Fibroblast of gingiva (primary cell): ENCODE measurements at places on chromosomes 2 and 18.

GRCh38 chr2:102498414-102498813 is 25.4 kb downstream of the SLC9A4 start:
- no peak for DNase-seq

DNA sequence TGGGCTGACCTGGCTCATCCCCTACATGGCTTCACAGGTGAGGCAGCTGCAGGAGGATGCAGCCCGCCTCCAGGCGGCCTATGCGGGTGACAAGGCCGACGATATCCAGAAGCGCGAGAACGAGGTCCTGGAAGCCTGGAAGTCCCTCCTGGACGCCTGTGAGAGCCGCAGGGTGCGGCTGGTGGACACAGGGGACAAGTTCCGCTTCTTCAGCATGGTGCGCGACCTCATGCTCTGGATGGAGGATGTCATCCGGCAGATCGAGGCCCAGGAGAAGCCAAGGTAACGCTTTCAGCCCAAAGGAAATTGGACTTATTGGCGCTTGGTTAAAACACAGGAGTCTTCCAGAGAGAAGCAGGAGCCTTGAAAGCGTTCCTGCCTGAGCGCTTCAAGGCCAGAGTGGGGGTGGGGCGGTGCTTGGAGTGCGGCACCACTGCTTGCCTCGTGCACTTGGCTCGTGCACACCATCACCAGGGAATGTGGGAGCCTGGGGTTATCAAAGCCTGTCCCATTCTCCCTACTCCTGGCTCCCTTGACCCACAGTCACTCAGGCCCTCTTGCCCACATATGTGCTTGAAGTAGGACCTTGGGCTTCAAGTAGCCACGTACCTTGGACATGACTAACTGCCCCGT is 69.8 kb upstream of the EML6 start:
- no peak for DNase-seq

DNA sequence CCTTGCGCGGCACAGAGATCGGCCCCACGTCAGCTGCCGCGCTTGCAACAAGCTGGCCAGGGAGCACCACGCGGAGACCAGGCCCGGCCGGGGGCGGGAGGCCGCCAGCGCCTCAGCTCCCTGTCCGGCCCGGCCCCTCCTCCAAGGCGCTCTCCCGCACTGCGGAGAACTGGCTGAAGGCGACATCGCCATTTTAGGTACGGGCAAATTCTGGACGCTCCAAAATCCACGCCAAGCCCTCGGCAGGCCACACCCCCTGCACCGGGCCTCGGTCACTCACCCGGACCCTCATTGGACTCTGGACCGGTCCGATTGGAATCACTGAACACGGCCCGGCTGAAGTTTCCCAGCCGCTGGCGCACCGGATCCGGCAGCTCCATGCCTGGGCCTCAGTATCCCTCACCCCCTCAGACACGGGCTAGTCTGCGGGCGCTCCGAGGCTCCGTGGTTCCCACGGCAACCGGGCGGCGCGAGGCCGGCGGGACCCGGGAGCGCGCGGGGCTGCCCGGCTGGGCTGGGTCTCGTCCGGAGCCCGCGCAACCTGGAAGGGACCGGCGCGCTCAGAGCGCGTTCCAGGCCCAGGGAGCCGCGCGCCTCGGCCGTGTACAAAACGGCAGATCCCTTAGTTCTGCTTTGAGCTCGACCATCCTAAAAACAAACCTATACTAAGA is at the start of gene TMEM17:
TMEM17 (minus strand) TSS at position 446 of the 671 bp plus-strand sequence; CDS start at position 380, 66 bp downstream.
- peak; percentile 95 for DNase-seq

GRCh38 chr18:44946529-44947113 is 265.9 kb downstream of the SETBP1 start:
- no peak for DNase-seq

DNA sequence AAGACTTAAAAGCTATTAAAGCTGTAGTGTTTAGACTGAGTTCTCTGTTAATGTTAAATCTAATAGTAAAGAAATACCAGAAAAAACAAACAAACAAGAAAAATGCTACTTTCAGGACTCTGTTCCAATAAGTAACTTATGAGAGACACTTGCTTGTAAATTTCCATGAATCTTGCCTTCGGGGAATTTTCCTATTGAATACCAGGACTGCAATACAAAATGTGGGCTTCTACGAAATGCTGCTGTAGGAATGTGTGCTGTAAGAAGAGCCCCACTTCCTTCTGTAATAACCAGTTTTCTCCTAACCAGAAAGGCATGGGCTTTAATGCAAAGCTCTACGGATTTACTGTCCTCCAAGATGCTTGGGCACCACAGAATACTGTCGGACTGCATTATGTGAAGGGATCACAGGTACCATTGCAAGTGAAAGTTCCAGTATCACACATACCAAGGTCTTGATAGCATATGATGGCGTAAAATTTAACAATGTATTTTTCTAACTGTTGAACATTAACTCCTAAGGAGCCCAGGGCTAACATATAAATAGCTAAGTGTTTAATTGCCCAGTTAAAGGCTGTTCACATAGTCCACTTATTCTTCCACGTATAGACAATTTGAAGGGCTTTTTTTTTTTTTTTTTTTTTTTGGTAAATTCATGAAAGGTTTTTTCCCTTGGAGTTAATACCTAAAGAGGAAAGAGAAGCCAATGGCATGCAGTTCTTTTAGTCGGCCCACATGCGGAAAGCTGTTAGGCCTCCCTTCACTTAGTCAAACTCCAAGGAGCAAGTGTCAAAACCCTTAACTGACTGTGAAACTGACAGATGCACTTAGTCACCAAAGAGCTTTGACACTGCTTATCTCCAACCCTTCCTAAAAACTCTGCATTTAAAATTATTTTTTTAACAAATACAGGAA is 564.0 kb upstream of the POU3F3 start:
- no peak for DNase-seq

GRCh38 chr18:55097456-55098170 is 138.4 kb upstream of the CCDC68 start:
- no peak for DNase-seq

DNA sequence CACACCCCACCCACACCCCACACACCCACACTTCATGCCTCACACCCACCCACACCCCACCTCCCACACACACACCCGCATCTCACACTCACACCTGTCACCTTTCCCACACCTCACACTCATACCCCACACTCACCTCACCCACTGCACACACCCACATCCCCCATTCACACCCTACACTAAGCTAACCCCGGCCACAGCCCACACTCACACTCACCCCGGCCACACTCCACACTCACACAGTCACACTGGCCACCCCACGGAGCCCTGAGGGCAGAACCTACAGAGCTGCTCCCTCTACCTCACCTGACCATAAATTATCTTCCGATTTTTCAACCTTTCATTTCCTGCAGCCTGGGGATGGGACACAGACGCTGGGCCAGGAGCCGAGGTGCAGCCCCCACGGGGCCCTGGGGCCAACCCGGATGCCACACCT is 241.3 kb downstream of the HDAC4 start:
- DNase-seq, result no peak

- DNase-seq, result peak; percentile 95
These were observed 96.8 kb upstream of the TRIB2 start for GRCh38 chr2:12619975-12620374.

GRCh38 chr2:196066291-196067087 is 2.1 kb downstream of the DNAH7 start:
- DNase-seq, result peak; percentile 23

- DNase-seq, result peak; percentile 3
These were observed 19.7 kb upstream of the STPG4 start for GRCh38 chr2:47174733-47175361.

GRCh38 chr2:57711991-57712390 is 334.6 kb upstream of the VRK2 start:
- DNase-seq, result no peak

- DNase-seq, result peak; percentile 59
These were observed at the start of gene LRATD1 for GRCh38 chr2:14632133-14632936. Gene LRATD1 (plus strand): TSS chr2:14632717. CDS start chr2:14633980, 1,263 bp downstream.

- no peak for DNase-seq
These were observed 116.5 kb downstream of the PMS1 start for GRCh38 chr2:189900726-189901125.

DNA sequence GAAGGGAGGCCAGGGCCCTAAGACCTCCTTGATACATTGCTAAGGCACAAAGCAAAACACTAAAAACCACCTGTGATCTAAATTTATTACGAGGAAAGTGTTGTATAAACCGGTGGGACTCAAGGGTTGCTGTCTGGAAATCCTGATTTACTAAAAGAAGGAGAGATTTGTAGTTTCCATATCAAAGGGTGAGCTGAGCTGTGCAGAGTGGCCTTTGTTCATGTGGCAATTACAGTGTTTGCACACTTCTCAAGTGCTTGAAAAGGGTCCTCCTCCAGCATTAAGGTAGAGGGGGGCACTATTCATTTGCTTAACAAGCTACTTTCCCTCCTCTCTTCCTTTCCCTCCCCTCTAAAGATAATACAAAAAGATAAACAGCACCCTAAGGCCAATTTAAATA is 30.5 kb upstream of the ITGA4 start:
- no peak for DNase-seq

GRCh38 chr2:56318147-56318546 is 134.4 kb downstream of the CCDC85A start:
- no peak for DNase-seq

- DNase-seq, result peak; percentile 67
These were observed 212.9 kb downstream of the CYP26B1 start for GRCh38 chr2:71934595-71935261.

GRCh38 chr2:124810132-124810531 is 785.0 kb downstream of the CNTNAP5 start:
- no peak for DNase-seq

- peak; percentile 17 for DNase-seq
These were observed 51.2 kb downstream of the INHBB start for GRCh38 chr2:120396861-120397811.

- DNase-seq, result no peak
These were observed 197.2 kb upstream of the HNRNPA3 start for GRCh38 chr2:177015356-177015923.

GRCh38 chr2:154140249-154141025 is 268.7 kb downstream of the GALNT13 start:
- DNase-seq, result no peak

DNA sequence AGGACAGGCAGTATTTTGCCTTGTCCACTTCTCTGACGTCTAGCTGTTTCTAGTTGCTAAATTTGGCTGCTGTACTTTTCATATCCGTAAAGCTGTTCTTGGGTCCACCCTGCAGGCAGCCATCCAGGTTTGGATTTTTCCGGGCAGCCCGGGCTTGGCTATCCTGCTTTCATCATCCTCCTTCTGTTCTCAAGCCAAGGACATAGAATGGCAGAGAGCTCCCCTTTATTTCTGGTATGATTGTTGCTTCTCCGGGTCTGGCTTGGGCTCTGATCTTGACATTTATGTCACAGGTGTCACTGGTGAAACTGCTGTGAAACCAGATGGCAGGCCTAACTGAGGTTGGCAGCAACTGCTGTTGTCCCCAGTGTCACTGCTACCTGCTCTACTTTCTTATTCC is 35.5 kb downstream of the SCN2A start:
- DNase-seq, result peak; percentile 74

- peak; percentile 64 for DNase-seq
These were observed 14.1 kb downstream of the KLF11 start for GRCh38 chr2:10057231-10058107.

- peak; percentile 17 for DNase-seq
These were observed 3.6 kb upstream of the DOK6 start for GRCh38 chr18:69397096-69397495.
